ENCODE measurements at places on chromosomes 13 and 19. TPM values are rescaled to one million over a fixed set of nuclear protein-coding genes. Genes with fewer than 3 reads are reported as not detected.
A peak's percentile ranks its signal among the peaks of the same experiment; 100 is the strongest.

The ZNF441 gene
- 4.3 TPM for total RNA-seq

The LILRB3 gene
- total RNA-seq = 7.5 TPM

- peak; percentile 65 for DNase-seq
These were observed at the start of gene B3GLCT for GRCh38 chr13:31199849-31200636. Gene B3GLCT, plus strand, starts transcription at chr13:31199975. Its CDS starts 110 bp downstream, at chr13:31200085.

- DNase-seq = no peak
These were observed 42.3 kb downstream of the DEDD2 start for GRCh38 chr19:42174958-42175734.

DNA sequence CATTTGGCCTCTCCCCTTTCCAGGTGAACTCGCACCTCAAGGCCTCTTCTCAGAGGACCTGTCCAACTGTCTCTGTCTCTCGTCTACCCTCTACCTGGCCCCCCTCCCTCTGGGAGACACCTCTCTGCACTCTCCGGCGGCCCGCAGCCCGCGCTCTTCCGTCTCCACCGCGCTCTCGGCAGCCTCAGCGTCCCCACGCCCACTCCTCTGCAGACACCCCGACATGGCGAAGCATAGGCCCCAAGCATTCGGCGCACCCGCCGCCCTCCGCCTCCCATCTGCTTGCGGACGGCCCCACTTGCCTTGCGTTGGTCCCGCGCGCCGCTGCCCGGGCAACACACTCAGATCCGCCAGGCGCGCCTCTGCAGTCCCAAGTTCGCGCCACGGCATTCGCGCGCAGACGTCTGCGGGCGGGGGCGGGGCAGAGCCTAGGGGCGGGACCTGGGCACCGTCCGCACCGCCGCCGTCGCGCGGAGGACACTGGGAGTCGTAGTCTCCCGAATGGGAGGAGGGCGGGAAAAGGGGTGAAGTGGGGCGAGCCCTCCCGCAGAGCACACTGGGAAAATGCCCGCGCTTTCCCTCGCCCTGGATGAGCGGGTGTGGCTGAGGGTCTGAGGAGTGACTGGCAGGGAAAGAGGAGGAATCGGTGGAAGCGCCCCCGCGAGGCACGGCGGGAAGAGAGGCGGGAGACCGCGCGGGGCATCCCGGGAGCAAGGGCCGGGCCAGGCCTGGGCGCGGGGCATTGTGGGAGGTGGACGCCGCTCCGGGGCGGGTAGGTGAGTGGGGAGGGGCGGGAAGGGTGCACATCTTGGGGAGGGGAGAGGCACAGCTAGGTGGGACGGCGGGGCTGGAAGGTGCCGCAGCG lies at the start of the genes LIG1 and ZSWIM9:
Gene LIG1, minus strand, starts transcription at position 406 of the 865 bp plus-strand sequence. CDS start 4,778 bp downstream, outside the sequence.
Gene ZSWIM9, plus strand, starts transcription at position 742 of the 865 bp plus-strand sequence. CDS start 1,123 bp downstream, outside the sequence.
- DNase-seq = peak; percentile 91

All from heart right ventricle (tissue), 16 donors.